Stimulated activated CD4-positive, alpha-beta T cell treated with anti-CD3 and anti-CD28 coated beads, Interleukin-15, amount 100 ng/mL, for 48 hours (primary cell): ENCODE measurements at places on chromosomes 3 and 15.

DNA sequence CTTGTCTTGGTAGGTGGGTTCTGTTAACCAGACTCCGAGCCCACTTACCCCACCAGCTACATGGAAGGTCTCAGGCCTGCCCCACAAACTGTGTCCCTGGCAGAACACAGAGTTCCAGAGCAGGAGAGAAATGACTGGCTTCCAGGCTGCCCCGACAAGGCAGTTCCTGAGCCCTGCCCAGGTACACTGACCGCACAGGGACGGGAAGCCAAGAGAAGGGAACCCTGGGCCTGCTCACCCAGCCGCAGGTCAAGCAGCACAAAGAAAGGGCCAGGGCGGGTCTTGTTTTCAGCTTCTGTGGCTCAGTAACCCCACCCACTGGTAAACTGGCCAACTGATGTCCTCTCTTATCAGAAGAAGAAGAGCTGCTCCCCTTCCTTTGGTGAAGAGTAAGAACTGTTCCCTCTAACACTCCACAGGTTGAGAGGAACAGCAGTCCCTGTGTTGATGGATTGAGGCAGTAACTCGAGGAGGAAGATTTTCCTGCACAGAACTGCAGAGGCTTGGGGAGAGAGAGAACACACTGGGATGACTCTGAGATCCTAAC, 68.4 kb downstream of the CRTC3 start:
- no peak for DNase-seq

- no peak for DNase-seq
Observed at GRCh38 chr3:171199473-171199829, 172.9 kb upstream of the SLC2A2 start.

- no peak for DNase-seq
Observed at GRCh38 chr3:60307562-60308199, 943.6 kb downstream of the FHIT start.

DNA sequence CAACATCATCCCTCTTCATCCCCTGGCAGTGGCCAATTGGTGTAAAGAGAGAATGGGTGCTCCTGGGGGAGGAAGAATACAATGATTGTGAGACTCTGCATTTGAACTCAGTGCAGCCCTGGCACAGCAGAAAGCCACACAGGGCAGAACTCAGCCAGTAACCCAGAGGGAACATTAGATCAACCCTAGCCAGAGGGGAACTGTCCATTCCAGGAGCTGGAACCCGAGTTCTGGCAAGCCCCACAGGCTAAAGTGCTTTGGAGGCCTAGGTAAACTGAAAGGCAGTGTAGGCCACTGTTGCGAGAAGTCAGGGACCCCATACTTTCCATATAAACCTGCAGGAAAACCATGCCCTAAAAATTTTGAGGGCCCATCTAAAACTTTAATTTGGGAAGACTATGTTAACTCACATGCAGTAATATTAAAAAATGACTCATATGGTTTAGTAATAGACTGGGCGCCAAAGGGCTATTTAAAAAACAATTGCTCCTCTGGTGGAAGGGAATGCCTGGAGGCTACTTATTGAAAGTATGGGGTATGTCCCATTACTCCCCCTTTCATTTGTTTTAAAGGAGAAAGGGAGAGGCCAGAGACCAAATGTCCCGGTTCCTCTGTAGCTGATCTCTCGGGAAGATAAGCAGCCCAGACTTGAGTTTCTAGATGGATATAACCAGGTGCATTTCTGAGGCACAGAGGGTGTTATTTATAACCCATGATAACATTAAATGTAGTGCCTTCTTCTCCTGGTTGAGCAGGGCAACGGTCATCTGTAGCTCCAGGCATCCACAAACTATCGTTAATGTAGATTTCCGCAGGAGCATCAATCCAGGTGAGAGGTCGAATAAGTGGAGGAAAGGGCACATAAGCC, 5.8 kb upstream of the RAD51 start:
- no peak for DNase-seq

GRCh38 chr3:169327546-169328356, 335.8 kb downstream of the MECOM start:
- no peak for DNase-seq

- DNase-seq, result no peak
Observed at GRCh38 chr3:168596175-168596823, 500.6 kb upstream of the GOLIM4 start.

- no peak for DNase-seq
Observed at GRCh38 chr3:170448584-170448983, 29.9 kb downstream of the CLDN11 start.

- DNase-seq, result no peak
Observed at GRCh38 chr15:38671675-38672254, 107.2 kb upstream of the RASGRP1 start.

DNA sequence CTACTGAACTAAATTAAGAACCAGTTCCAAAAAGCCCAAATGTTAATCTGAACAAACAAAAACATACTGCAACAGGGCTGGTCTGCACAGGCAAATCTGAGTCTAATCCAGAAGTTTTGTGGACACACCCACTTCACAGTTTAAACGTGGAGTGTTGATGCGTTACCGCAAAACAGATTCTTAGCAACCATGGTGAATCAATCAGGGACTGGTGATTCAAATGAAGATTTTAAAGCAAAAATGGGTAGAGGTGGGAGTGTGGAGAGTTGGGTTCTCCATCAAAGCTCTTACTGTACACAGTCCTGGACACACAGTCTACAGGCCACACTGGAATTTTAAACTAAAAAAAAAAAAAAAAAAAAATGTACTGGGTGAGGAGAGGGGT, 5.2 kb downstream of the ANXA2 start:
- DNase-seq, result peak; percentile 33

GRCh38 chr15:89855948-89856347, 37.8 kb downstream of the AP3S2 start:
- DNase-seq, result no peak

DNA sequence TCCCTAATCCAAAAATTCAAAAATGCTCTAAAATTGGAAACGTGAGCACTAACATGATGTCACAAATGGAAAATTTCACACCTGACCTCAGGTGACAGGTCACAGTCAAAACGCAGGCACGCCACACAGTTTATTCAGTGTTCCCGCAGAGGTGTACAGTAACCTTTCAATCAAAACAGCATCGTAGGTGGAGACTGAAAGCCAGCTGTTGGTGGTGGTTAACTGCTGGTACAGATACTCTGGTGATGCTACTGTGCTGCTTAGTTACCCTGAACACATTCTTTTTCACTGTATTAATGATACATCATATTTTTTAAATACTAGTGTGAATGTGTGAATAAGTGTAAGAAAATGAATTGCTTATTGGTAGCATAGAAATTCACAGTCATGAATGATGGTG, 23.8 kb downstream of the RAB11A start:
- DNase-seq, result no peak

DNA sequence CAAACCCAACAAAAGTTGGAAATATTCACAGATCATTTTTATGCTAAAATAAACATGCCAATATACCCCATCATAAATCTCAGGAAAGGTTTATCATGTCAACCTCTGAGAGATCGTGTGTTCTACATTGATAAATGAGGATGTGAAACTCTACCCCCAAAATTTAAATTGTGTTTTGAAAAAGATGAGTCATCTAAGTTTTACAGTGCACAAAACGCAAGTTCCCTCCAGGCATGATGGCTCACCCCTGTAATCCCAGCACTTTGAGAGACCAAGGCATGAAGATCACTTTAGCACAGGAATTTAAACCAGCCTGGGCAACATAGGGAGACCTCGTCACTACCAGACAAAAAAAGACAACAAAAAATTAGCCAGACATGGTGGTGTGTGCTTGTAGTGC, 1487.0 kb upstream of the GBE1 start:
- no peak for DNase-seq
